Dorsolateral prefrontal cortex (tissue), 122 donors: ENCODE measurements at places on chromosomes 4 and X. TPM values are rescaled to one million over a fixed set of nuclear protein-coding genes. Genes with fewer than 3 reads are reported as not detected.

- no peak for DNase-seq
These were observed 380.9 kb upstream of the NWD2 start for GRCh38 chr4:36863601-36864000.

- no peak for DNase-seq
These were observed 5.4 kb upstream of the PHOX2B start for GRCh38 chr4:41753942-41754341.

DNA sequence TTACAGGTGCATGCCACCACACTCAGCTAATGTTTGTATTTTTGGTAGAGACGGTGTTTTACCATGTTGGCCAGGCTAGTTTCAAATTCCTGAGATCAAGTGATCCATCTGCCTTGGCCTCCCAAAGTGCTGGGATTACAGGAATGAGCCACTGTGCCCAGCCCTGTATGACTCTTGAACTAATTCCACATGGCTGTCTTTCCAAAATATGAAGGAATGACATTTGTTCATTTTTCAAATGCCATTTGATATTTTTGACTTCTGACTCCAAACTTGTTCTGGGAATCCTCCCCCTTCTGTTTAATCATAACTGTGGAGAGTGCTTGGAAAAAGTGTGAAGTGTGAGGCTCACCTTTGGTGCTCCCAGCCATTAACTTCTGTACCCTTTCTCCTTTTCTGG is 119.2 kb downstream of the NHS start:
- DNase-seq: no peak

The FAM3A gene
- total RNA-seq: 49.4 TPM

The COX7B2 gene
- total RNA-seq: not detected
